ENCODE measurements at places on chromosomes 2 and 18.

DNA sequence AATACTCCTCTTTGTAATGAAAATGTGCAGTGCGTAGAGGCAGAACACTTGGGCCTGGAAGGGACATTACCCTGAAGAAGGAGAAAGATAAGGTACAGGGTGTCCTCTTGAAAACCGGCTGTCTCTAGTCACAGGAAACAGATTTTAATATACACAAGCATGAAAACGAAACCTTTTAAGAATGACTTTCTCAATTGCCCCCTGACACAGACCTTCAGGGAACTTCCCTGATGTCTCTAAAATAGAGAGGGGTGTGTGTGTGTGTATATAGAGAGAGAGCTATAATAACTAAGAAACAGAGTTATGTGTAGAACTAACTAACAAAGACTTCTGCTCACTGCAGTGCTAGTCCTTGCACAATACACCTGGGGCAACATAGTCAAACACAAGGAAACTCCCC is 780.0 kb downstream of the CNTNAP5 start:
- no peak for DNase-seq

DNA sequence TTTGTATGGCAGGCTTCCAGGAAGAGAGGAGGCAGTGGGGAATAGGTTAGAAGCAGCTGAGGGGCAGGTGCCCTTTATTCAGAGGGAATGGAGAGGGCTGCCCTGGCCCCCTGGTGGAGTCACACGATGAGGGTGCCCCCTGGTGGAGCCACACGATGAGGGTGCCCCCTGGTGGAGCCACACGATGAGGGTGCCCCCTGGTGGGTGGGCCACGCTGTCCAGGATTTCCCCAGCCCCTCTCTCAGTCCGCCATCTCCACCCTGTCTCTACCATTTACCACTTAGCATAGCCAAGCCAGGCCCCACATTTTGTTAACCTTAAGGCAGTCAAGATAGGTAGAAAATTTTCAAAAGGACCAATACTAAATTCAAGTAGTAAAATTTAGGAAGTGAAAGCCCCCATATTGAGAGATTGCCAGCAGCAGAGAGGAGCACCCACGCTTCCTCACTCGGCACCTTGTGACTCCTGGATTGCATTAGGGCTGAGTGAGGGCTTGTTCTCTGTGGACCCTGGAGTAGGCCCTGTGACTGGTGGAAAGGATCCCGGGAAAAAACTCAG is 10.4 kb upstream of the FAM228A start:
- DNase-seq, result no peak

DNA sequence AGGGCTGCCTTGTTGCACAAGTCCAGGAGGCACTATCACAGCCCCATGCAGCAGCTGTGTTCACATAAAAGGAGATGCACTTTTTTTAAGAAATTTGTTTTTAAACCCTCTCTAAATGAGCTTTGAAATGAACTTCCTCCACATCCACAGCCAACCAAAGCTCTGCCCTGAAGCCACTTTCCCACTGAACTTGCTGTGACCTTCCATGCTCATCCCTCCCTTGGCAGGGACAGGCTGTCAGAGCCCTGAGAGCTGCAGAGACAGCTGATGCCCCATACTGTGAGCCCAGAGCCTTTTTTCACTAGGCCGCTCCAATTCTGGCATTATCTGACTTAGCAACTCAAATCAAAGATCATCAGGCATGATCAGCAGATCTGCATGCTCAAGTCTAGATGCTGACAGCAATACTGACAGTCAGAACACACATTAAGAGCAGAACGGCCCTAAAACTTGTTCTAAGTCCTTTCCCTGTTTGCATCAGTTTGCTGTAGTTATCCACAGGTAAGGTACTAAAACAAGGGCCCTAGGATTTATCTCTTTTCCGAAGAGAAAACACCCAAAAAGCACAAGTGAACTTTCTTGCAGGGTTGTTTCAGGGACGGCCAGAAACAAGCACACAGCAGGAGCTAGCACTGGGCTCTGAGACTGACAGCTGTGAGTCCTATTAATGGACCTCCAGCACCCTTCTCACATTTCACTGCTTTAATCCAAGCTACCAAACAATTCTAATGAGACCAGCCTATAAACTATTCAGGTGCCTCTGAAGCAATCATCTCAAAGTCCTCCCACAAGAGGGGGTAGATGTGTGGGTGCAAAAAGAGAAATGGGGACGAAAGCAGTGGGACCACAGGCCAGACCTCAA is 34.9 kb downstream of the RNU4ATAC start:
- no peak for DNase-seq

DNA sequence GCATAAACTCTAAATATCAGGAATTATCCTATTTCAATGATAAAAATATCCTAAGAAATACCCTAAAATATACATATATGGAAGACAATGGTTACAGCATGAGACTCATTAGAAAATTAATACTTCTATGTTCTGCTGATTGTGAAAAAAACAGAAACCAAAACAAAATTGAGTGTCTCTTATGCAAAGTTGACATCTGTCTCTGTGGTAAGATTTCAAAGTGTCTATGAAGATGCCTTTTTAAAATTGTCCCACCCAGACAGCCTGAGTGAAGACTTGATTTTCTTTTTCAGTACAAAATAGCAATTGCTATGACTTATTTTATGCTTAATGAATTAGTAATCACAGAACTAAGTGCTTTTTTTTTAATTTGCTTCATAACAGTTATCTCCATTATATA is 1368.4 kb upstream of the LRRTM1 start:
- no peak for DNase-seq

DNA sequence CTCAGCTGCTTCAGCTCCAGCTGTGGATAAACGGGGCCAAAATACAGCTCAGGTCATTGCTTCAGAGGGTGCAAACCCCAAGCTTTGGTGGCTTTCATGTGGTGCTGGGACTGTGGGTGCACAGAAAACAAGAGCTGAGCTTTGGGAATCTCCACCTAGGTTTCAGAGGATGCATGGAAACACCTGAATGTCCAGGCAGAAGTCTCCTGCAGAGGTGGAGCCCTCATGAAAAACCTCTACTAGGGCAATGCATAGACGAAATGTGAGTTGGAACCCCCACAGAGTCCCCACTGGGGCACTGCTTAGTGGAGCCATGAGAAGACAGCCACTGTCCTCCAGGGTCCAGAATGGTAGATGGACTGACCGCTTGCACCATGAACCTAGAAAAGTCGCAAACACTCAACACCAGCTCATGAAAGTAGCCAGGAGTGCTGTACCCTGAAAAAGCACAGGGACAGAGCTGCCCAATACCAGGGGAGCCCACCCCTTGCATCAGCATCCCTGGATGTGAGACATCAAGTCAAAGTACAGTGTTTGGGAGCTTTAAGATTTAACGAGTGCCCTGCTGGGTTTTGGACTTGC is 147.9 kb upstream of the SOX11 start:
- DNase-seq, result no peak

- no peak for DNase-seq
Measured at GRCh38 chr2:233079473-233079877, 19.3 kb downstream of the INPP5D start.

GRCh38 chr2:239750929-239751678 is 274.0 kb downstream of the NDUFA10 start:
- DNase-seq, result no peak

Data from fibroblast of skin of back (primary cell).